ENCODE measurements at places on chromosomes 5 and 9.

DNA sequence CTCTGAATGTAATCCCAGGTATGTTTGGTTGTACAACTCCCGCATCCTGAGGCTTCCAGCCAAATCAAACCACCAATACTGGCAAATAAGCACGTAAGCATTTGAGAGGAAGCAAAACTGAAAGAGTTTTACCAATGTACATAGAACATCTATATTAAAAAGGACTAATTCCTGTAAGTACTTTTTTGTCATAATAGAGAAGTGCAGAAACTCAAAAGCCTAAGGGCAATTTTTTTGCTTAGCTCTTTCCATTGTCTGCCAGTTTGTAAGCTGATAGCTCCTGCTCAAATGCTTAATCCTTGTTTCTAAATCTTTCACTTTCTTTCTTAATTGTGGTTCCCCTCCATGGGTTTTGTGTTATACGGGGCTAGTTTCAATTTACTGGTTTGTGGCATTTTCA lies 1151.8 kb downstream of the CDH12 start:
- no peak for DNase-seq

GRCh38 chr5:103498800-103499551 lies 63.6 kb downstream of the NUDT12 start:
- no peak for DNase-seq

DNA sequence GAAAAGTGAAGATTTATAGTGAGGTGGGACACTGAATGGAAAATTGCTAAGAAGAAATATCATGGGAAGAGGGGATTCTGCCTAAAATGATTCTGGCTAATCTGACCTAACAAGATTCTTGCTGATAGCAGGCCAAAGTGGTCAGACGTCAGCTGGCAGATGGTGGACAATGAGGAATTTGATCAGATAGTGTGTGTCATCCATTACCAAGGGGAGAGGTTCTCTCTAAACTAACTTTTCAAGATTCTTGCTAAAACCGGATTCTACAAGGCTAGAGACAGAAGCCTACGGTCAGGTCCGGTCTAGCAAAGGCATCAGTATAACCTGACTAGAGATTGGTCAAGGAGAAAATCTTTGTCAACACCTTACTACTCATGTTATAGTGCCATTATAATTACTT lies 306.0 kb downstream of the ZNF608 start:
- DNase-seq: no peak

DNA sequence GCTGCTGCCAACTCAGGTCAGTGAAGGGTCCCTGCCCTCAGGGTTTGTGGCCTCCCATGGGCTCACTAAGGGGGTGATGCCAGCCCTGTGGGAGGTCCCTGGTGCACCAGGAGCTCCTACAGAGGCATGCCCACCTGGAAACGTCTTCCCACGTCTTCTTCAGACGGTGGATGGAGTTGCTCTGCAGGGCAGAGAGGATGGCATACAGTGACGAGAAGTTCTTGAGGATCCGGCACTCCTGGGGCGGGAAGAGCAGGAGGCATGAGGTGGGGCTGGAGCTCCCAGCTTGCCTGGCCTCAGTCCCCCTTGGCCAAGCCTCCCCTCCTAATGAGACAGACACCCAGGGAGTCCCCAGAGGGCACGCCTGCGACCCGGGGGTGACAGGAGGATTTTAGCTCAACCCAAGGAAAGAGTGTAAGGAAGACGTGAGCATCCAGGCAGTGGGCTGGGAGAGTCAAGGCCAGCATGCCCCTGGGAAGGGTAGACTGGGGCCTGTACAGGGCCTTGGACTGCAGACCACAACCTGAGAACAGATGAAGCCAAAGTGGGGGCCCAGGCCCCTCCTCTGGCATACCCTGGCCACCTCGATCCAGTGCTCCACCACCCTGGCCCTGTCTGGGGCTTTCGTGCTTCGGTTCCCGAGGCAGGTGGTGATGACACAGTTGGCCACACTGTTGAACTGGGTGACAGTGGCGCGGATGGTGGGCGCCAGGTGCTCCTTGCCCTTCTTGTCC lies 14.4 kb downstream of the RALGDS start:
- DNase-seq: no peak

- no peak for DNase-seq
Measured at GRCh38 chr5:113503146-113503545, 10.3 kb upstream of the YTHDC2 start.

- DNase-seq: no peak
Measured at GRCh38 chr9:38154501-38155421, 85.7 kb upstream of the SHB start.

DNA sequence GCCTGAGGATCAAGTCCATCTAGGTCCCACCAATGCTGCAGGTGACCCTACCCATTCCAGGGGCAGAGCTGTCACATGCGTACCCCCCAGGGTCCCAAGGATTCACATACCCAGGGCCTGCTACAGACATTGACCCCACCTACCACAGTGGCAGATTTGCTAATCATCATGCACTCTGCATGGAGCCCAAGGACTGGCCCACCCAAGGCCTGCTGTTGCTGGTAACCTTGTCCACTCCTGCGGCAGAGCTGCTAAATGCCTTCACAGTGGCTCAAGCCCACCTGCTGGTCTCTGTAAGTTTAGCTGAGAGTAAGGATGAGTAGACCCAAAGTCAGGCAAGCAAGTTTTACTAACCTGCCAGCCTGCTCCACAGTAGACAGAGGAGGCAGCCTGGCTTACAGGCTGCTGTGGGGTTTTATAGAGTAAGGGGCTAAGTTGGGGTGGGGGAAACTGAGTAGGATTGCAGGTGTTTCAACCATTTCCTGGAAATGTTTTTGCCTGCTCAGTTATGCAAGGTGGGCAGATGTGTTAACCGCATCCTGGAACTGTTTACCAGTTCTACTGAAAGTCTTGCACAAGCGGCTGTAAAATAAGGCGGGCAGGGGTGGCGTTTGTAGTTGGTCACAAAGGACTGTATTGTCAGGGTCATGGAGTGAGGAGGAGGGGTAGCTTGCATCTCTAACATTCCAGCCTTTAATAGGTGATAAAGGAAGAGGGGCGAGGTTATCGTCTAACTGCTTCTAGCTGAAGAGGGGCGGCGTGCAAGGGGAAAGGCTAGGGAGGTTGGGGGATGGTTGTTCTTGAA lies 2163.5 kb upstream of the WWC1 start:
- no peak for DNase-seq

DNA sequence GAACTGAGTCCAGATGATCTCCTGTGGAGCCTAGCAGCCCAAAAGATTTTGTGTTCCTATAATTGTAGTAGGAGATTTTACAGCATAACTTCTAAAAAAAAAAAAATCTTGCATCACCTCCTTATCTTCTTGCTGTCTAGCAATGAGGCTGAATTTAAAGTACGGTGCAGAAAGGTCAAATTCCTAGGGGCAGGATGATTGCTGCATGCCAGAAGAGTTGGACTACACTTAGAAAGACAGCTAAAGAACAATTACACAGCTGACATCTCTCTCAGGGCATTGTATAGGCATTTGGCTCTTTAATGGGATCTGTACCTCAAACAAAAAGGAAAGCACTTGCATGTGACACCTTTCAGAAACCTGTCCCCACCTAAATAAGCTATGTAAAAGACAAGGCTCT lies 443.2 kb downstream of the HCN1 start:
- DNase-seq: no peak

DNA sequence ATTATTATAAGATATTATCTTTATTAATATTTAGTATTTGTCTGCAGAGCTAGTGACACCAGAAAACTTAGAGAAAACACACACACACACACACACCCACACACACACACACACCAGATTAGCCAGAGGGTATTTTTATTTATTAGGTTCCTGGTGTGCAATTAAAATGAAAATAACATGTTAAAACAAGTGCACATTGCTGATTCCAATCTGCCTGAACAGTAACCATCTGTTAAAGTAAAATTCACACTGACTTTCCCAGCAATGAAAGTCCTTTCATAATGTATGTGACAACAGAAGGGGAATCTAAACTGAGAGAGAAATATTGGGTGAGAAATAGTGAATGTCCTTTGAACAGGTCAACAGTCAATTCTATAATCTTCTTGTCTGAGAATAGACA lies 2323.5 kb upstream of the ACO1 start:
- DNase-seq: no peak

GRCh38 chr9:123081824-123082223 lies 48.4 kb downstream of the GPR21 start:
- no peak for DNase-seq

DNA sequence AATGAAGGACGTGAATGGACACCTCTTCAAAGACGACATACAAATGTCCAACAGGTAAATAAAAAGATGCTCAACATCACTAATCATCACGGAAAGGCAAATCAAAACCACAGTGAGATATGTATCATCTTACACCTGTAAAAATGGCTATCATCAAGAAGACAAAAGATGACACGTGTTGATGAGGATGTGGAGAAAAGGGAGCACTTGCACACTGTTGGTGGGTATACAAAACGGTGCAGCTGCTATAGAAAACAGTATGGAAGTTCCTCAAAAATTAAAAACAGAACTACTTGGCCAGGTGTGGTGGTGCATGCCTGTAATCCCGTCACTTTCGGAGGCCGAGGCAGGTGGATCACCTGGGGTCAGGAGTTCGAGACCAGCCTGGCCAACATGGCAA lies 47.9 kb downstream of the STK10 start:
- no peak for DNase-seq

DNA sequence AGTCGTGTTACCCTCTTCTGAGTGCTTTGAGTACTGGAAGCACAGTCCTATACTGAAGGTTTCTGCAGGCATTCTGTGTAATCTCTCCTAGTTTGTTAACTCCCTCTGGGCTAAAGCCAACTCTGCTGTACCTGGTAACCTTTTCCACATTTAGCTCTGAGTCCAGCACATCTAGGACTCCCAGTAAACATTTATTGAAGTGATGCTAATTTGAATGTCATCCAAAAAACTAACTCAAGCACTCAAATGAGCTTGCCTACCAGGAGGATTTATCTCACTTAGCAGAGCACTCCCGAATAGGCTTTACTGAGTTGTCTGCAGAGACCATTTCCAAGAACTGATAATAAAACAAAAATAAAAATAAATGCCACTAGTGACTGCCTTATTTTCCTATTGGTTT lies 79.5 kb upstream of the NFIB start:
- no peak for DNase-seq

GRCh38 chr9:137965177-137965795 lies 87.7 kb downstream of the CACNA1B start:
- no peak for DNase-seq

DNA sequence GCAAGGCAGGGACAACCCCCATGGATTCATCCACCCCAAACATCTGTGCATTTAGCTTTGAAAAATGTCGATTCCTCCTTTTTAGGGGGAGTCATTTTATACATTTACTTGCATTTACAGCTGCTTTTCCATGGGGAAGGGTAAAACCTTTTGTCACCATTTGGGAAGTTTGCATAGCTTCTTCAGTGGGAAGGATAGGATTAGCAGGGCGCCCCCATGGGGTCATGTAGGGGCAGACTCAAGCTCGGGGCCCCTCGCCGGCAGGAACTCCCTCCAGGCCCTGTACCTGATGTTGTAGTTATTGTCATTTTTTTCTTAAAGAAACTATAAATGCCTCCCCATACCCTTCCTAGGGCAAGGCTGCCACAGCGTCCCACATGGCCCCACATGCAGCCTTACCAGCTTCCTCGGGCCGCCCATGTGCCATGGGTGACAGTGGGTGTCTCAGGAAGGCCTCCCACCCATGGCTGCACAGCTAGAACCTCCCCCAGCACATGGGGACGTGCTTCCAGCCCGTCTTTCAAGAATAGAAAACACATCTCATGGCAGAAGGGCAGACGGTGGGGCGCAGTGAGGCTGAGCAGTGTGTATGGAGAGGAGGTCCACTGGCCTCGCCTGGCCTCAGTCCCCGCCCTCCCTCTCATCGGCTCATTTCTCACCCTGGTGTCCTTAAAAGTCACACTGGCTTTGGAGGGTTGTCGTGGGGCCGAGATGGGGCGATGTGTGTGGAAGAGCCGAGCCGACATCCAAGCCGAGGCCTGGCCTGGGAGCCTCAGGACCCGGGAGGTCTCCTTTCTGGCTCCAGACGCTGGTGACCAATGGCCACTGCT lies 76.1 kb upstream of the OTULINL start:
- DNase-seq: no peak

GRCh38 chr9:33024126-33024965 lies 727 bp upstream of the DNAJA1 start:
- no peak for DNase-seq

DNA sequence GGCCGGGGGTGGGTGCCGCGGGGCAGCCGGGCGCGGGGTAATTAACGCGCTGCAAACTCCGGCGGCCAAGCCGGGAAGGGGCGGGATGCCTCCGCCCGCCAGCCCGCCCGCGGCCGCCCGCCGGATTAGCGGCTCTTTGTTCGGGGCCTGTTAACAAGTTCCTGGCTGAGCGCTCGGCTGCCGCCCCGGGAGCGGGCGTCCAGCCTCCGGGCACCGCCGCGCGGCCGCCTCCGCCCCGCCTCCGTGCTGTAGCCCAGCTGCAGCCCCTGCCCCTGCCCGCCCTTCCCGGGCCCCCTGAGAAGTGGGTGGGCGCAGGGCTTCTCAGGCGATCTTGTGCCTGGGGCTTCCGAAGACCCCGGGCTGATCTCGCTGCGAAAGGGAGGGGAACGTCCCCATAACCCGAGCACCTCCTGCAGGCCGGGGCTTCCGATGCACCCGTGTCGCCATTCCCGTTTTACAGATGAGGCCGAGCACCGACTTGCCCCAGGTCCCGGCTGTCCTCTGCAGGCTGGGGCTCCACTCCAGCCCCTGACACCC lies 7.5 kb downstream of the UNC5A start:
- DNase-seq: no peak

GRCh38 chr9:26682796-26683496 lies 209.7 kb downstream of the CAAP1 start:
- no peak for DNase-seq

DNA sequence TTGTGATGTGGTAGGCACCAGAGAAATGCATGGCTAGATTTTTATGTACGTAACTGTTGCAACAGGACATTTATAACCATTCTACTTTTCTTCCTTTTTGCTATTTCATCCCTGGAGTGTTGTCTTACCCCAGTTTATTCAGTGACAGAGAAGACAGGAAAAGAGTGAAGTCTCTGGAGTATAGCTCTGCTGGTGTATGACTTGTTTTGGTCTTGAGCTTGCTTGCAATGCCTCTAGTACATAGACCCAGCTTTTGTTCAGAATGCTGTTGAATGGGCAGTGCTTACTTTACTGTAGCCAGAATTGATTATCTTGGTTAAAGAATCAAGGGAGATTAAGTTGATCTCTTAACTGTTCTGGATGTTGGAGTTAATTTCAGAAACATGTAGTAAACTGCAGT lies 94.3 kb downstream of the PBX3 start:
- DNase-seq: no peak

DNA sequence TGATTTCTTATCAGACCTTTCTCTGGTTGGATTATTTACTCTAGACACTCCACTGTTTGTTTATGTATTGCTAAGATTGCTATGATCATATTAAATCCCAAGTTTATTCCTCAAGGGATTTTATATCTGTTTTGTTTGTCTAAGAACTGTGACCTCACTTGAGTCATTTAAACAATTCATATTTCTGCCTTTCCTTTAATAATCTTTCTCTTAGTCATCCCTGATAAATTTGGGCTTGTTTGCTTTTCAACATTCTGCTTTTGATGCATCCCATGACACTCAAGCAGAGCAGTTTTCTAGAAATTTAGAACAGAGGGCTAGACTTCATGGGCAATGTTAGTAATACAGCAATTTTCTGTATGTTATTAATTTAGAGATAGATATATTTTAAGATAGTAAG lies 231.6 kb upstream of the TNC start:
- no peak for DNase-seq
